Activated CD4-positive, alpha-beta memory T cell treated with anti-CD3 and anti-CD28 coated beads for 36 hours (primary cell): ENCODE measurements at places on chromosomes 4 and X. TPM values are rescaled to one million over a fixed set of nuclear protein-coding genes. Genes with fewer than 3 reads are reported as not detected.

NOX1 gene
- not detected for total RNA-seq

MTTP gene
- not detected for total RNA-seq

ARHGEF6 gene
- 54.1 TPM for total RNA-seq

IQCM gene
- total RNA-seq, result not detected

JADE3 gene
- total RNA-seq, result 1.5 TPM

GRCh38 chrX:111270339-111270738 is at the start of gene CAPN6:
TSS of gene CAPN6 (minus strand) at chrX:111270483. CDS start at chrX:111263936, 6,547 bp downstream.
- no peaks in the 10 kb centered on the region for H3K36me3 ChIP-seq
- no peaks in the 10 kb centered on the region for H3K4me1 ChIP-seq
- no peak for DNase-seq
- H3K4me3 ChIP-seq, result no peak within 1 kb of the TSS
- peaks cover 7% of the 10 kb centered on the region for H3K27me3 ChIP-seq

- no peak overlapping the region for H3K4me3 ChIP-seq
- H3K4me1 ChIP-seq, result no peaks in the 10 kb centered on the region
- no peak overlapping the region for H3K27ac ChIP-seq
- no peak for DNase-seq
- no peaks in the 10 kb centered on the region for H3K27me3 ChIP-seq
- no peaks in the 10 kb centered on the region for H3K36me3 ChIP-seq
Observed at GRCh38 chr4:24265989-24266388, 318.4 kb downstream of the DHX15 start.

DNA sequence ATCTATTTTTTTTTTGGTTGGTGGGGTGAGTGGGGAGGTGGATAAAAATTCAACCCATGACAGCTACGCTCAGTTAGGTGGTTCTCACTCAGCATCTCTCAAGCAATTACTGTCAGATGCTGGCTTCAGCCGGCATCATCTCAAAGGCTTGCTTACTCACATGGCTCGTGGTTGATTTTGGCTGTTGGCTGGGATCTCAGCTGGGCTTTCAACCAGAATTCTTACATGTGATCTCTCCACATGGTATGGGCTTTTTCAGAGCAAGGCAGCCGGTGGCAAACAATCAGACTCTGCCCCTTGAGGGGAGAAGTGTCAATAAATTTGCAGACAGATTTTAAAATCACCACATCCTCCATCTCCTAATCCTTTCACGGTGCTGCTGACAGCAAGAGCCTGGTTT is 47.2 kb downstream of the SLC34A2 start:
- no peaks in the 10 kb centered on the region for H3K36me3 ChIP-seq
- no peaks in the 10 kb centered on the region for H3K4me1 ChIP-seq
- no peaks in the 10 kb centered on the region for H3K27me3 ChIP-seq
- H3K4me3 ChIP-seq, result no peak overlapping the region
- no peak overlapping the region for H3K27ac ChIP-seq
- DNase-seq, result no peak

GRCh38 chr4:85302756-85303155 is 172.2 kb upstream of the ARHGAP24 start:
- no peaks in the 10 kb centered on the region for H3K27me3 ChIP-seq
- DNase-seq, result no peak
- no peak overlapping the region for H3K27ac ChIP-seq
- no peaks in the 10 kb centered on the region for H3K4me1 ChIP-seq

GRCh38 chr4:96593422-96593821 is 753.5 kb downstream of the PDHA2 start:
- no peaks in the 10 kb centered on the region for H3K27me3 ChIP-seq
- H3K36me3 ChIP-seq, result no peaks in the 10 kb centered on the region
- no peak overlapping the region for H3K4me3 ChIP-seq

DNA sequence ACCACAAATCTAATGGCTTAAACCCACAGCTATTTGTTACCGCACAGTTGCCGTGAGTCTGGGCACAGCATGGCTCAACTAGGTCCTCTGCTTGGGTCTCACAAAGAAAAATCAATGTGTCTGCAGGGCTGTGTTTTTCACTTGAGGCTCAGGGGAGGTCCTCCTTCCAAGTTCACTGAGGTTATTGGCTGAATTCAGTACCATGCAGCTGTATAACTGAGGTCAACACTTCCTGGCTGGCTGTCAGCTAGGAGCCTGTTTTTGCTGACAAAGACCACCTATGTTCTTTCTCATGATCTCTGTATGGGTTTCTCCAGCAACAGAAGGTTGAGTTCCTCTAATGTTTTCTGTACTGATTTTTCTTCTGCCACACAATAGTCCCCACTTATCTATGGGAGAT is 736.7 kb upstream of the PRKX start:
- no peak for DNase-seq
- no peak overlapping the region for H3K4me3 ChIP-seq

GRCh38 chr4:109576462-109576861 is 16.4 kb downstream of the MCUB start:
- H3K27me3 ChIP-seq, result no peaks in the 10 kb centered on the region
- H3K36me3 ChIP-seq, result peaks cover 21% of the 10 kb centered on the region
- no peak overlapping the region for H3K27ac ChIP-seq
- no peak overlapping the region for H3K4me3 ChIP-seq

- peak overlapping the region; percentile 79 for H3K4me3 ChIP-seq
- peaks cover 48% of the 10 kb centered on the region for H3K4me1 ChIP-seq
- peak; percentile 81 for DNase-seq
- no peaks in the 10 kb centered on the region for H3K27me3 ChIP-seq
- peaks cover 18% of the 10 kb centered on the region for H3K36me3 ChIP-seq
- H3K27ac ChIP-seq, result peak overlapping the region; percentile 95
Observed at GRCh38 chr4:2811830-2812611, 19.1 kb downstream of the SH3BP2 start.

- H3K36me3 ChIP-seq, result no peaks in the 10 kb centered on the region
- no peaks in the 10 kb centered on the region for H3K27me3 ChIP-seq
- H3K4me3 ChIP-seq, result no peak overlapping the region
- H3K27ac ChIP-seq, result no peak overlapping the region
- H3K4me1 ChIP-seq, result no peaks in the 10 kb centered on the region
- DNase-seq, result no peak
Observed at GRCh38 chrX:129694805-129695204, 40.0 kb upstream of the APLN start.

GRCh38 chr4:174422893-174423256 is 99.4 kb downstream of the HPGD start:
- peaks cover 11% of the 10 kb centered on the region for H3K27me3 ChIP-seq
- no peaks in the 10 kb centered on the region for H3K36me3 ChIP-seq
- H3K4me1 ChIP-seq, result peaks cover 10% of the 10 kb centered on the region
- H3K27ac ChIP-seq, result no peak overlapping the region
- DNase-seq, result no peak

DNA sequence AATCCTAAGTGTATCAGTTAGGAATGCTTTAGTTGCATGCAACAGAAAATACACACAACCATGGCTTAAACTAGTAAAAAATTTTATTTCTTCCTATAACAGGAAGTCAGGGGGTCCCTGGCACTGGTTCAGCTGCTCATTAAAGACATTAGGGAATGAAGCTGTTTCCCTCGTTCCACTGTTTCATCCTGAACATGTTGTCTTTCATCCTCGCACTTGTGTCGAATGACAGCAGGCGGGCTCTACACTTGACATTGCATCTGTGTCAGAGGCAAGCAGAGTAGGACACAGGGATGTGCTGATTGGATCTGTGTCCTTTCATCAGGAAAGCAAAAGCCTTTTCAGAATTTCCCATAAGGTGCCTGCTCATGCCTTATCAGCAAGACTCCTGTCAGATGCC is 22.8 kb upstream of the C1QTNF7 start:
- no peak overlapping the region for H3K27ac ChIP-seq
- no peaks in the 10 kb centered on the region for H3K27me3 ChIP-seq
- no peak for DNase-seq
- H3K4me1 ChIP-seq, result peaks cover 24% of the 10 kb centered on the region
- no peak overlapping the region for H3K4me3 ChIP-seq

DNA sequence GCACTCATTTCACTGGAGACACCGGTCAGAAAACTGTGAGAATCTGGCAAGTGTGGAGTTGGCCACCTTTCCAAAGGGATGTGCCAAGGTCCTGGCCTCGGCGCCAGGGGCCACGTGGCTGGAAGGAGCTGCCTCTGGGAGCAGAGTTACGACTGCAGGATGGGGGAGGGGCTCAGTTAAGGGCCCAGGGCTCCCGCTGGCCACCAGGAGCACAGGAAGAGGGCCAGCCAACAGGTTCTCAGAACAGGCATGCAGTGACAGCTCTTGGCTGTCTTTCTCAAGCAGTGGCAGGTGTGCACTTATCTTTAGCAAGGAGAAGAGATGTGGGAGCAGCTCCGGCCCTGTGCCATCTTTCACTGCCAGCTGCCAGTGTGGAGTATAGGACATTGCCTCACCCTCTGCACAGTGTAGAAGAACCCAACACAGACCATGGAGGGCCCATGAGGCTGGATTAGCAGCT is 115.9 kb upstream of the RBPJ start:
- H3K27ac ChIP-seq, result no peak overlapping the region
- H3K4me3 ChIP-seq, result no peak overlapping the region
- H3K36me3 ChIP-seq, result no peaks in the 10 kb centered on the region
- DNase-seq, result no peak
- H3K27me3 ChIP-seq, result peaks cover 4% of the 10 kb centered on the region

DNA sequence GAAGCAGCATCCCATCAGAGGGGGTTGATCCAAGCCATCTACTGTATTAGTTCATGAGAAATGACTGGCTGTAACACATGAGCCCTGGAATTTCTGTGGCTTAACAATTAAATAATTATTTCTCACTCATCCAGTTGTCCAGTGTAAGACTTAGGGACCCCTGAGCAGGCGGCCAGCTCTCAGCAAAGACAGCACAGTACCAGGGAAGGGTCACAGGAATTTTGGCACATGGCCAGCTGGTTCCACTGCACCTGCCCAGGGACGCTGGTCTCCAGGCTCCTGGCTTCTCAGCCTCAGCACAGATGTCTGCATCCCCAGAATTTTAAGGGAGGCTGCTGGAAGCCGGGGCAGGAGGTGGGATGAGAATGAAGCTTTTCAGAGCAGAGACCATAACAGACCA is 93.7 kb upstream of the DHRSX start:
- DNase-seq, result no peak
- H3K27ac ChIP-seq, result no peak overlapping the region
- no peaks in the 10 kb centered on the region for H3K27me3 ChIP-seq
